ENCODE measurements at places on chromosomes 11 and 22. TPM values are rescaled to one million over a fixed set of nuclear protein-coding genes. Genes with fewer than 3 reads are reported as not detected.

GRCh38 chr11:121328967-121329679 is 36.6 kb downstream of the SC5D start:
- peak; percentile 13 for DNase-seq

DNA sequence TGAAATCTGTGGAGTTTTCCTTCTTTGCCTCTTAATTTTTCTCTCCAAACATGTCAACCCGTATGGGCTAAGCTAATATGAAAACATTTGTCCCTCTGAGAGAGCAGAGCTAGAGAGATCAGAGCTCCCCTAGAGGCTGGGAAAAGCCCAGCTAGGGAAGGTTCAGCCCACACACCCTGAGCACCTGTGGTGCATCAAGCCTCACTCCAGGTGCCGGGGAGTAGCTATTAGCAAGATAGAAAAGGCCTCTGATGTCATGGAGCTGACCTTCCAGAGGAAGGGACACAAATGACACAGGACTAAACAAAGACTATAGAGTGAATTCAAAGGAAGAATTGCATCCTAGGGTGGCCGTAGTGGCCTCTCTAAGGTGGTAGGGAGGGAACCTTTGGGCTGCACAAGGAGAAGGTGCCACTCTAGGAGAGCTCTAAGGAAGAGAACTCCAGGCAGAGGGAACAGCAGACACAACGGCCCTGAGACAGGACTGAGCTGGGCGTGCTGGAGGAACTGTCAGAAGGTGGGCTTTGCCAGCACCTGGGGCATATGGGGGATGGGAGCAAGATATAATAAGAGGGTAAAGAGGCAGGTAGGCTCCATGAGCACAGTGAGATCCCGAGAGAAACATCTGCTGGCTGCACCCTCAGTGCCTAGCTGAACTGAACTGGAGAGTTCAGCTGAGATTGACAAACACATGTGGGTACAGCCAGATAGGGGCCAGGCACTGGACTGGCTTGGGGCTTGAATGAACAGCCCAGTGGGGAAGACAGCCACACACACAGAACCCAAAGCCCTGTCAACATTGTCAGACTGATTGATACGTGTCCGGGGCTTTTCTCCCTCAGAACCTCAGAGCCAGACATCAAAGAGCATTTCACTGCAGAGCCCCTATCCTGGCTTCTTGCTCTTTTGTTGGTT is 65.5 kb upstream of the DRD2 start:
- DNase-seq, result no peak

The OR8D1 gene
- not detected for total RNA-seq

DNA sequence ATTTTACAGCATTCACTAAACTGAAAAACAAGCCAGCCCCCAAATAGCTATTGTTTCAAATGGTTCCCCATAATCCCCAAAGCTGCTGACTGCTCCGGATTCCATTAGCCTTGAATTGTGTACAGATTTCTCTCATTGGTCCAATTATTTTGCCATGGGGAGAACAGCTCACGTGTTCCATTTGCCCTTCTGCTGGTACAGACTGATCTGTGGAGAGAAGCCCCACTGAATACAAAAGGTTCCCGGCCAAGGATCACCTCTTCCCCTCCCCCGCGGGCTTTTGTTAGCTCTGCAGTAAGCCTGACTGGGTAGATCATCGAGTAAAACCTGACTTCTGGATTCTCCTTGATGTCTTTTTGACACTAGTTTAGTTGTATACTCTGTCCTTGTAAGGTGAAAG is 9.1 kb upstream of the MAPK8IP1 start:
- DNase-seq, result no peak

The MS4A12 gene
- not detected for total RNA-seq

The SSRP1 gene
- 254 TPM for total RNA-seq

The MYBPC3 gene
- not detected for total RNA-seq

GRCh38 chr11:47234669-47235100 is 13.9 kb downstream of the ACP2 start:
- no peak for DNase-seq

The LIF gene
- 67.9 TPM for total RNA-seq

GRCh38 chr11:57446055-57446454 is 14.3 kb upstream of the RTN4RL2 start:
- DNase-seq, result no peak

DNA sequence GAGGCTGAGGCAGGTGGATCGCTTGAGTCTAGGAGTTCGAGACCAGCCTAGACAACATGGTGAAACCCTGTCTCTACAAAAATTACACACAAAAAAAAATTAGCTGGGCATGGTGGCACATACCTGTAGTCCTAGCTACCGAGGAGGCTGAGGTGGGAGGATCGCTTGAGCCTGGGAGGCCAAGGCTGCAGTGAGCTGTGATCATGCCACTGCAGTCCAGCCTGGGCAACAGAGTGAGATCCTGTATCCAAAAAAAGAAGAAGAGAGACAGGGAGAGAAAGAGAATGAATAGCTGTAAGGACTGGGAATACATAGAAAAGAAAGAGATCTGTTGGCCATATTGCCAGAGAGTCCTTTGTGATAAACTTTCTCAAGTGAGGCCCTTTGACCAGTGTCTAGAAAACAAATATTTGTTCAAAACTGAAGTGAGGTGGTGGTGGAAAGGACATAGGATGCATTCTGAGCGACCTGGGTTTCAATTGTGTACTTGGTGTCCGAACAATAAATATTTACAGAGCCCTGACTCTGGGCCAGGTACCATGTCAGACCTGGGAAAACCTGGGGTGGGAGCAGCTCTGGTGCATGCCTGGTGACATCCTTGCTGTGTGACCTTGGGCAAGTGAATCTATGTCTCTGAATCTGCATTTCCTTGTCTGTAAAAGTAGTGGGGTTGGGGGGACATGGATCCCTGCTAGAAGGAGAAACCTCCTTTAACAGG is 89.6 kb upstream of the CRYBB3 start:
- DNase-seq, result no peak

The USP2 gene
- 0.91 TPM for total RNA-seq

DNA sequence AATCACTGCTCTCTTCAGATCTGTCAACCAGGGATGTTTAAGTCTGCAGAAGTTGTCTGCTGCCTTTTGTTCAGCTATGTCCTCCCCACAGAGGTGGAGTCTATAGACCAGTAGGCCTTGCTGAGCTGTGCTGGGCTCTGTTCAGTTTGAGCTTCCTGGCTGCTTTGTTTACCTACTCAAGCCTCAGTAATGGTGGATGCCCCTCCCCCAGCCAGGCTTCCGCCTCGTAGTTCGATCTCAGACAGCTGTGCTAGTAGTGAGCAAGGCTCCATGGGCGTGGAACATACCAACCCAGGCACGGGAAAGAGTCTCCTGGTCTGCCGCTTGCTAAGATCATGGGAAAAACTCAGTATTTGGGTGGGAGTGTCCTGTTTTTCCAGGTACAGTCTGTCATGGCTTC is 27.6 kb upstream of the CASP12 start:
- no peak for DNase-seq

GRCh38 chr11:27909386-27909785 is 198.6 kb downstream of the KIF18A start:
- DNase-seq, result no peak

DNA sequence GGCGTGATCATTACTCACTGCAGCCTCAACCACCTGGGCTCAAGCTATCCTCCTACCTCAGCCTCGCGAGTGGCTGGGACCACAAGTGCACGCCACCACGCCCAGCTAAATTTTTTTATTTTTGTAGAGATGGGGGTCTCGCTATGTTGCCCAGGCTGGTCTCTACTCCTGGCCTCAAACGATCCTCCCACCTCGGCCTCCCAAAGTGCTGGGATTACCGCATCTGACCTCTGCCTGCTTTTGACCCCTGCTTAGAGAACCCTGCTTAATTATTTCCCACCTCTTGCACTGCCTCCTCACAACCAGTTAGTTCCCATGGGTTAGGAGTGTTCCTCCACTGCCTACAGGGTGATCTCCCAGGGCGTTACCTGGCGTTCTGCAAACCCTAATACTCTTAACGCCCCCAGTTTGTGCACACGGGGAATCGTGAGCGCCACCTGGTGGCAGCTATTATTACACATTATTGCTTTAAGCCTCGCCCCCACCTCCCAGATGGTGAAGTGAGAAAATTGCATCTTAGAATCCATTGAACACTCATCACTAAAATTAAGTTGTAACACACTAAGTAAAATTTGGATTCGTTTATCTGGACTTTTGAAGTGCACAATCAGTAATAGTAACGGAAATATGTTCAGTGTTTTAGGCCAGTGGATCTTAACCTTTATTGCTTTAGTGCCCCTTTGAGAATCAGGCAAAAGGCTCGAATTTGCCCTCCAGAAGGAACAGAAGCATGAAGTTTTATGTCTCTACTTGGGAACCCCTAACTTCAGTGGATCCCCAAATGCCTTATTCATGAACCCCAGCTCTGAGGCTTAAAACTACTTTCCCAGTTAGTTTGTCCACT is 61.4 kb upstream of the ASPHD2 start:
- peak; percentile 69 for DNase-seq

- DNase-seq, result no peak
Measured at GRCh38 chr11:65502555-65503367, 3.9 kb downstream of the MALAT1 start.

GRCh38 chr11:127919206-127920000 is 668.0 kb downstream of the ETS1 start:
- peak; percentile 20 for DNase-seq

GRCh38 chr22:46871826-46872225 is 109.4 kb downstream of the TBC1D22A start:
- DNase-seq, result no peak

The OR4A16 gene
- not detected for total RNA-seq

The CLMP gene
- total RNA-seq, result 0.19 TPM

The PKNOX2 gene
- not detected for total RNA-seq

The XKR3 gene
- total RNA-seq, result 0.24 TPM

The PCNX3 gene
- 45.9 TPM for total RNA-seq

The GRM5 gene
- total RNA-seq, result not detected

GRCh38 chr11:16356057-16356760 is at the start of gene SOX6:
Gene SOX6, minus strand, starts transcription at chr11:16356546. Its CDS starts 15,298 bp downstream, at chr11:16341248.
- no peak for DNase-seq

DNA sequence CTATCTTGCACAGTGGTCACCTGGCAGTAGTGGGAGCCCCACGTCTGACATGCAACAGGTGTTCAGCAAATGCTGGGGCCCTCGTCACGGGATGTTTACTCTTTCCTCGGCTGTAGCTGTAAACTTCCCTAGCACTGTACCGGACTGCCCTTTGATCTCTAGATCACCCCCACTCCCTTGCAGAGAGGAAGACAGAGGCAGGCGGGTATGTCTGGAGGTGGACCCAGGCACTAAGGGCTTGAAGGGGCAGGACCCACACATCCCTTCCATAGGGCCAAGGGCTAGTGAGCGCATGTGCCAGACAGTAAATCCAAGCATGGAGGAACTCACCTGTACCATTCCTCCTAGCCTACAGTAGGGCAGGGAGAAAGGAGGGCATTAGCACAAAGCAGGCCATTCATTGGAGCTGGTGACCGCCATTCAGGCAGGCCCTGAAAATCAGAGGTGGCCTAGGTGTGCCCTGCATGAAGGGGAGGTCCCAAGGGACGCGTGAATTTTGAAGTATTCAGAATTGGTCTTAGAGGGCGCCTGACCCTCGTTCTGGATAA is 1.9 kb upstream of the SMTN start:
- DNase-seq, result no peak

- no peak for DNase-seq
Measured at GRCh38 chr22:41613456-41613855, 7.4 kb downstream of the DESI1 start.

DNA sequence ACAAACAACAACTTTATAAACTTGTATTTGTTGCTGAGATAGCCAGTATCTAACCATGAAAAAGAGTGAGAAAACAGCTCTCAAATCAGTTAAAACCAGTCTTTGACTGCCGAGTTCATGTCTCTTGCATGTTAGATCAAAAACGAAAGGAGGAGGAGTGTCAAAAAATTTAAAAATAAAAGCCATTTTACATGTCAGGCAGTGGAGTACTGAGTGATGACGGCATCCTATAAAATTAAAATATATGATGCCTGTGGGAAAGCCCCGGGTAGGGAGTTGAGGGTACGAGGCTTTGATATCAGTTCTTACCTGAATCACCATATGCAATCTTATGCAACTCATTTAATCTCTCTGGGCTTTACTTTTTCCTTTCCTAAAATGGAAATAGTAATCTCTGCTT is 117.3 kb downstream of the ETS1 start:
- DNase-seq, result peak; percentile 67

- no peak for DNase-seq
Measured at GRCh38 chr11:121106812-121107211, 5.8 kb downstream of the TECTA start.

- DNase-seq, result no peak
Measured at GRCh38 chr22:49344656-49345055, 483.0 kb downstream of the BRD1 start.

The OR2D2 gene
- total RNA-seq, result 0.29 TPM

The CNGA4 gene
- 0.29 TPM for total RNA-seq

GRCh38 chr22:31329029-31329428 is 17.1 kb downstream of the PATZ1 start:
- DNase-seq, result no peak

- DNase-seq, result no peak
Measured at GRCh38 chr22:38026130-38027111, 30.8 kb upstream of the PICK1 start.

DNA sequence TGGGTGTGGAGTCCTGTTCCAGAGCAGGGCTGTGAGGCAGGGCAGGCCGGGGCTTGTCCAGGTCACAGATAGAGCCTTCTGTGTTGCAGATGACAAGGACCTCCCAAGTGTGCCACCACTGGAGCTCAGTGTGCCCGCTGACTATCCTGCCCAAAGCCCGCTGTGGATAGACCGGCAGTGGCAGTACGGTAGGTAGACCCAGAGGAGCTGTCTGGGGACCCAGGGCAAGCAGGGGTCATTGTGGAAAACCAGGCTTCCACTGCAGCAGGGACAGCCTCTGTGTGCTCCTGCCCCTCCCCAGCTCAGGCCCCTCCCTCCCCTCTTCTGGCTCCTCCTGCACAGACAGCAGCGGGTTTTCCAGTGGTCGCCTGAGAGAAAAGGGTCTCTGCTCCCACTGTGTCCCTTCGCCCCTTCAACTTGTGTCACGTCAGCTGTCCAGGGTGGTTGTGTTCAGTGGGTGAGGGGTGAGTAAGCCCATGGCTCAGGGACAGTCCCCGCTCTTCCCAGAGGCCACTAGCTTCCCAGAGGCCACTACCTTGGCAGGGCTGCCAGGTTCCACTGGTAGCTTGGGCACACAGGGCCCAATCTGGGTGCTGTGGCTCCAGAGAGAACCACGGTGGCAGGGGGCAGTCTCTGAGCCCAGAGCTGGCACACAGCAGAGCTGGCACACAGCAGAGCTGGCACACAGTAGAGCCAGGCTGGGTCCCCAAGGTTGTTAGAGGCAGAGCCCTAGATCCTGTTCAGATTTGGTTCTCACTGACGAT is 78.4 kb downstream of the MED15 start:
- no peak for DNase-seq

GRCh38 chr11:93870616-93871015 is 20.2 kb upstream of the VSTM5 start:
- no peak for DNase-seq

The NRXN2 gene
- total RNA-seq, result 0.37 TPM

The APOL4 gene
- 0.99 TPM for total RNA-seq

Measured in activated T-cell treated with anti-CD3 and anti-CD28 coated beads, Interleukin-2, amount 50 U/mL, for 72 hours (primary cell).